Stimulated activated CD8-positive, alpha-beta memory T cell treated with anti-CD3 and anti-CD28 coated beads, Interleukin-2, amount 100 ng/mL, for 1 hour (primary cell): ENCODE measurements at places on chromosomes 3 and 15.

DNA sequence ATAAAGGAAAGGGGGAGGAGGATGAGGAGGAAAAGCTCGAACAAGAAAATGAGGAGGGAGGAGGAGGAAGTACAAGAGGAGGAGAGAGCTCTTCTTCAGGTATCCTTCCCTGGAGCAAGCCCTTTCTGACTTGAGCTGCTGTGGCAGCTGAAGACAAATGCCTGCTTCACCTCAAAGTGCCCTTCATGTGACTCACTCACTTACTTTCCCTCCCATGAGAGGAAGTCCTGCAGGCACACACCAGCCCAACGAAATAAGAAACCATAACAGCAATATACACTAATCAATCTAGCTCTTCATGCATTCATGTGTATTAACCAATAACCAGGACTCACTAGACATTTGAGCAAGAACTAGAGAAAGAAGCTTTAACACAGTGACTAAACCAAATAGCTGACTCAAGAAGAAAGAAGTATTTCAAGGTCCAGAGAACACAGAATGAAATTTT lies 251.9 kb downstream of the IGSF11 start:
- no peak for DNase-seq

DNA sequence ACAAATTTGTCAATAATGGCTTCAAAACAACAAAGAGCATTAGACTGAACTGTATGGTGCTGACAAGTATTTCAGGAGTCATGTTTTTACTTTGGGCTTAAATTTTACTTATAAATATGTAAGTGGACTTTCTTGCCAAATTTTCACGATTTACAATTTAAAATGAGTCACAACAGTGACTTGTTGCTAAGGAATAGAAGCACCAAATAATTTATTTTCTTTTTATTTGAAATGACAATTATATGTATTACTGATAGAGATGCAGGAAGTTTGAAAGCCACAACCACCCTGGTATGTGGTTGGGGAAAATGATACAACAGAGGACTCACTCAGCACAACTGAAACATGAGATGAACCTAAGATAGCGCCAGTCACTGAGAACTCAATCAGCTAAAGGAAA lies 90.3 kb downstream of the FMN1 start:
- DNase-seq: no peak

- no peak for DNase-seq
Measured at GRCh38 chr15:70025413-70026296, 72.1 kb downstream of the TLE3 start.

DNA sequence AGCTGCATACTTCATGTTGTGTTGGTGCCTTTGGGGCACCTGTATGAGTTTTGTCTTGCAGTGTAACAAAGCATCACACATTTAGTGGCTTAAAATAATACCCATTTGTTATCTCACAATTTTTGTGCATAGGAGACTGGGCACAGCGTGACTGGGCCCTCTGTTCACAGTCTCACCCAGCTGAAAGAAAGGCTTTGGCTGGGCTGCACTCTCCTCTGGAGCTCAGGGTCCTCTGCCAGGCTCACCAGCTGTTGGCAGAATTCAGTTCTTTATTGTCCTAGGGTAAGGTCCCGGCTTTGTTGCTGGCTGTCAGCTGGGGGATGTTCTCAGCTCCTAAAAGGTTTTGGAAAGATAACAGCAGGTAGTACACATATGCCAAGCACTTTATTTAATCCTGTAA lies 263.3 kb downstream of the CLSTN2 start:
- DNase-seq: no peak

DNA sequence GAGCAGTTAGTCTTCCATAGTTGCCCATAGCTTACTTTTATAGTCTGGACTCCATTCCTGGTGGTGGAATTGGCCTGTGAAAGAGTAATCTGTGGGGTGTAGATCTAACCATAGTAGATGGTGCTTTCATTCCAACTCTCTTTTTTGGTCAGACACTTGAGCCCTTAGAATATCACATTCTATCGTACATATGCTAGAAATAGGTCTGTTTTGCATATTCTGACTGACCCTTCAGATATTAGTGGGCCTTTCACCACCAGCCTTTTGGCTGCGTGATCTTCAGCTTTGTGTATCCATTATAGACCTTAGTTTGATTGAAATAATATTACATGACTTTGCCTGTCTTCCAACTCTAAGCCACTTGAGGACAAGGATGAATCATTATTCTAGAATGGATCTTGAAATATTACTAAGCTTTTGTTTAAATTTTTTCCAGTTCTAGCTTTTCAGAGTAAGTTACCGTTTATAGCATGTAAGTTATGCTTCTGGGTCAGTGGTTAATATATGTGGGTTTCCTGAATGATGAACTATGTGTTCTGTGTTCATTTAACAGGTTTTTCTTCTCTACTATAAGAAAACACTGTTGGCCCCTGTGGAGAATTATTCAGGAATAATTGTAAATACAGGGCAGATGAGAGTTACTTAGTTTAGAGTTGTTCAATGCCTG lies 8.7 kb downstream of the RAB7A start:
- DNase-seq: no peak

DNA sequence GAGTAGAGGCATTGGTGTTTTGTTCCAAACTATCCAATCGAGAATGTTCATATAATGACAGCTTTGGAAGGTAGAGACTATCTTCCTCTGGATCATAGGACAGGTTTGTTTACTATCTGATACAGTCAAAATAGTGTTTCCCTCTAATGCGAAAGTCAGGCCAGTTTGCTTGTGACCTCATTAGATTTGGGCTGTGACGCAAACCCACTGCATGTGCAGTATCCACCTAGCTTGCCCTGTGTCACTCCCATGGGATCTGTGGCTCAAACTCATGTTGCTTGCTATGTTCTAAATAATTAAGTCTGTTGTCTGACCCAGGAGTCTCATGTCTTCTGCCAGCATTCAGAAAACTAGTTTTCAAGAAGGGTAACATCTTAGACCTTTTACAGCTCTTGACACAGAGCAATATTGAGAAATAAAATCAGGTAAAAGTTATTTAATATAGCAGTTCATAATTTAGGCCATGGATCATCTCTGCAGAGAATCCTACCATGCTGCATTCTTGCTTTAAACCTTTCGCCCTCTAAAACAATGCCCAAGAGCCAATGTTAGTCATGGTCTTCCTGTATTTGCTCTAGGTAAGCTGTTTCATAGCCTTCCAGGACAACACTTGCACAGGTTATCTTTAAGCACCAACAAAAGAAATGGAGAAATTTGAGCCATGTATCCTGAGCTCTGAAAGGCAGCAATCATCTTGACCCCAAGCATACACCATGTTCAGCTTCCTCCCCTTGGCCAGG lies 26.4 kb downstream of the NIT2 start:
- no peak for DNase-seq

GRCh38 chr3:24237971-24238706 lies 256.5 kb downstream of the THRB start:
- no peak for DNase-seq
